Stimulated activated CD8-positive, alpha-beta memory T cell treated with anti-CD3 and anti-CD28 coated beads, Interleukin-2, amount 100 ng/mL, for 1 hour (primary cell): ENCODE measurements at places on chromosomes 12 and 14.

GRCh38 chr12:132074216-132074615, 69.9 kb downstream of the DDX51 start:
- DNase-seq: no peak

DNA sequence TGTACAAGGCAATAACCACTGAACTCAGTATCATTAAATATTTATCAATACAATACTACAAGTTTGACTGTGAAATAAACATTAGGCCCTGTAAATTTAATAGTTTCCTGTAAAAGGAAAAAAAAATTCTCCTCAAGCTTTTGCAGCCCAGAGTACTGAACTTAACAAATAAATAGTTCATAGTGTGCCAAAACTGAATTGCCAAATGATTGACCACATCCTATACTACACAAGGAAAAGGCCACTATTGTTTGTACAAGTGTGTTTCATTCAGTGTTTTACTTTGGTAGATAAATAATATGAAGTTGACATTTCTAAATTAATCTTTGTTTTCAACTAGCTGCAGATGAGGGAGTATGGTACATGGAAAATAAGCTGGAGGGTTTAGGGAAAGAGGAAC, 379.6 kb downstream of the FLRT2 start:
- DNase-seq: no peak

DNA sequence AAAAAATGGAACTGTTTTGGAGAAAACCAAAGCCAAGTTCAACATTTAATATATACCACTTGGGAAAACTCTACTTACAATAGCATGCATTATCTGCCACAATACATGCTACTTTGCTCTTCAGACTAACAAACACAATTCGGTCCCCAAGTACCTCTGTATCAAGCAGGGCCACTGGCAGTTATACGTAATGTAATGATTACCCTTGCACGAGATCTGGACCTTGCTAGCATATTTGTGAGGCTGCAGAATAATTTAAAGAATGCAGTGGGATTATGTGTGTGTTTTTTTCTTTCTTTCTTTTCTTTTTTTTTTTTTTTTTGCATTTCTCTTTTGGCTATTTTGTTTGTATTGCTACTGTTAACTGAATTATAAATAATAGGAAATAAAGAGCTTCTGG, 22.8 kb upstream of the PYGL start:
- no peak for DNase-seq

GRCh38 chr12:80232837-80233236, 133.5 kb downstream of the OTOGL start:
- no peak for DNase-seq

DNA sequence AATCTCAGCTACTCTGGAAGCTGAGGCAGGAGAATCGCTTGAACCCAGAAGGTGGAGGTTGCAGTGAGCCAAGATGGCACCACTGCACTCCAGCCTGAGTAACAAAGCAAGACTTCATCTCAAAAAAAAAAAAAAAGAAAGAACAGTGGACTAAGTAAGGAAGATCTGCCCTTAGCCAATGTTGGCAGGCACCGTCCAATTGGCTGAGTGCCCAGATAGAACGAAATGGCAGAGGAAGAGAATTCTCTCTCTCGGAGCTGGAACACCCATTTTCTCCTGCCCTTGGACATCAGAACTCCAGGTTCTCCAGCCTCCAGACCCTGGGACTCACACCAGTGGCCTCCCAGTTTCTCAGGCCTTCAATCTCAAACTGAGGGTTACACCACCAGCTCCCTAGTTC, 49.9 kb downstream of the ESR2 start:
- DNase-seq: no peak

DNA sequence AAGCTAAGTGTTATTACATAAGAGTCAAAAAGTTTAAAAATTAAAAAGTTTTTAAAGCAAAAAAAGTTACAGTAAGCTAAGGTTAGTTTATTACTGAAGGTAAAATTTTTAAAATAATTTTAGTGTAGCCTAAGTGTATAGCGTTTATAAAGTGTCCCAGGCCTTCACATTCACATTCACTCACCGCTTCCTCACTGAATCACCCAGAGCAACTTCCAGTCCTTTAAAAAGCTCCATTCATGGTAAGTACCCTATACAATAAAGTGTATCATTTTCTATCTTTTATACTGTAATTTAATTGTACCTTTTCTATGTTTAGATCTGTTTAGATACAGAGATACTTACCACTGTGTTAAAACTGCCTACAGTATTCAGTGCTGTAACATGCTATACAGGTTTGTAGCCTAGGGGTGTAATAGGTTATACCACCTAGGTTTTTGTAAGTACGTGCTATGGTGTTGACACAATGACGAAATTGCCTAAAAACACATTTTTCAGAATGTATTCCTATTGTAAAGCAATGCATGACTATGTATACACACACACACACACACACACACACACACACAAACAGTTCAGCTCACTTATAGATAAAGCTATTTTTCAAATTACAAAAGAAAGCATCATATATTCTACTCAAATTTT, 3.7 kb downstream of the CLEC14A start:
- no peak for DNase-seq

- DNase-seq: no peak
Observed at GRCh38 chr12:11701433-11701832, 52.0 kb downstream of the ETV6 start.

- no peak for DNase-seq
Observed at GRCh38 chr12:7032990-7033389, 14.7 kb upstream of the LPCAT3 start.

DNA sequence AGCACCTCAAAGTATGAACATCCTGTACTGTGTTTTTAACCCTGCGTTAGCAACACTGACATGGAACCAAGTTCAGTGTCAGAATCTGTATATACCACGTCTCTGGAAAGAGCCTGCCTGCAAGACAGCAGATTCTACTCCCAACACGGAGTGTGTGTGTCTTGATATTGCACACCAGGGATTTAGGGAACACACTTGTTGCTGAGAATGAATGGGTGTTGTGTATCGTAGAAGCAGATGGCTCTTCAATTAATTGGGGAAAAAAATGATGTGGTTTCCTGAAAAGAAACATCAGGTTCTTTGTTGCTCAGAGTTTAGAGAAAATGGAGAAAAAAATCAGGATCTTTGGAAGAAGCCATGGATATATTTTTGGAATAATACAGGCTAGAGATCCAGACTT, 170.8 kb downstream of the EGLN3 start:
- no peak for DNase-seq

GRCh38 chr14:92459030-92459949, 54.3 kb upstream of the RIN3 start:
- no peak for DNase-seq

GRCh38 chr12:116673681-116674111, 64.2 kb downstream of the SPRING1 start:
- DNase-seq: no peak

DNA sequence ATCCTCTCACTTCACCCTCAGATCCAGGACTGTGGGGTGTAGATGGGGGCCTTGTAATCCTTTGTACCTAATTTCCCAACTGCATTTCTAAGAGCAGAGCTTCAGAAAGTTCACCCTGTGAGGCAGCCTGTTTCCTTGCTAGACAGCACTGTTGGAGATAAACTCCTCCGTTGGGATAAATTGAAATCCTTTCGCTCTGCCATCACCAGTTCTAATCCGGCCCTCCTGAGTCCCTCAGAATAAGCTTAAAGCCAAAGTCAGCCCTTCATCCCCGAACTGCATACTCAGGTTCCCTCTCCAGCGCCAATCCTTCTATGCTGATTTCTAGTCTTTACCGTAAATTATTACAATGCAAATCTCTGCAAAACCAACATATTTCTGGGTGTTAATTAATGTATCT, 114.7 kb downstream of the PRMT8 start:
- no peak for DNase-seq

DNA sequence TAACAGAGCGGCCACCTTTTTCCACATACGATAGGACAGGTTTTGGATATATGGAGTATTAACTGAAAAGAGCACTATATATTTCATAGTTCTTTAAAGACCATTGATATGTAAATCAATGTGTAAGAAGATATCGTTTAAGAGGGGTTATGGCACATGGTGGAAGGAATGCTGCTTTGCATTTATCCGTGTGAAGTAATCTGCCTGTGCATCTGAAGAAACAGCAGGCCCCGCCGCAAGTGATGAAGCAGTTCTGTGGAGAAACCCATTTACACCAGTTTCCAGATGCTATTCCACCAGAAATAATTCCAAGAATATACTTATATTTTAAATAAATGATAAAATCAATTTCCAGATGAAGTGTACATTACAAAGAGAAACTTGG, 72.4 kb downstream of the BICD1 start:
- DNase-seq: no peak

DNA sequence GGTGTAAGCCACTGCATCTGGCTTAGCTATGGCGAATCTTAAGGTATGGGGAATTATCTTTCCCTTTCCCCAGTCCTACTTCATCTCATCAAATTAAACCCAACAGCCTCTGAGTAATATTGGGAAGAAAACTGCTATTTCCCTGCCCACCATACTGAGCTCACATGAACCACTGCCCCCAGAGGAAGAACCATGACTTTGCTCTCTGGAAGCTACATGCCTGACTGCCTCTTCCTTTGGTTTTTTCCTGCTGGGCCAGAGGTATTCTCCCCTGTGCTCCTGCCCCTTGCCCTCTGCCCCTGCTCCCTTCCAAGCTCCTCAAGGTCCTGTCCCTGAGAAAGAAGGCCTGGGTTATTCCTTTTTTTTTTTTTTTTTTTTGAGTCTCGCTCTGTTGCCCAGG, 15.2 kb downstream of the RILPL2 start:
- no peak for DNase-seq

DNA sequence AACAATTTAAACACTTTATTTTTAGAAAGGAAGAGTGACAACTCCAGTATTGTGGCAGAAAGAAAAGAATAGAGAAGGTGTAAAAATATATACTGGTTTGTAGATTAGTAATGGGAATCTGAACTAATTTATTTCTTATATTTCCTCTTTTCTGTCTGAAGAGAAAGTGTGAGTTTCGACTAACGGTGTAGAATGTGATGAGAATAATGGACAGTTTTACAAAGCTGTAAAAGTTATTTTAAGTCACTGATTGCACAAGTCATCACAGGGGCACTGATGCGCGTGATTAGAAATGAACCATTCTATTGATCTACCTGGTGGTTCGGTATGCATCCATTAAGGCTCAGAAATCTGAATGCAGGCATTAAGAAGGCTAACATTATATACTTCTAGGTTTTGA, 158.5 kb upstream of the ATXN7L3B start:
- no peak for DNase-seq

- no peak for DNase-seq
Observed at GRCh38 chr12:130835436-130835835, 3.6 kb downstream of the STX2 start.

GRCh38 chr14:77804592-77804991, 4.7 kb downstream of the ADCK1 start:
- no peak for DNase-seq

- no peak for DNase-seq
Observed at GRCh38 chr12:83261998-83262397, 575.3 kb downstream of the TMTC2 start.

DNA sequence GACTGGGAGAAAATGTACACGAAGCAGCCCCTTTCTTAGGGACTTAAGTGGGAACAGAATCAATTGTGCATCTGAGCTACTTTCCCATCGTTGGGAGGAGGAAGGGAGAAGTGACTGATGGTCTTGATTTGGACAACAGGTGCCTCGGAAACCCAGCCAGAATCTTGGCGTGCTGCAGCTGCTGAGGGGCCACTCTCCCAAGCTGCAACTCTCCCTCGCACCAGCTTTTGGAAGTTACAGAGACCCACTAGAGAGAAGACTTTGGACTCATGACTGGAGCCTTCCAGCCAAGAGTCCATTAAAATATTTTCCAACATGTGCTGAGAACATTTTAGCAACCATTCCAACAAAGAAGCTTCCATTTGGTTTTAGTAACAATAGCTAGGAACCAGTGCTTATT, 52.3 kb downstream of the GNS start:
- DNase-seq: no peak

- no peak for DNase-seq
Observed at GRCh38 chr12:123427036-123427769, 9.3 kb downstream of the RILPL2 start.

GRCh38 chr12:55849616-55850343, 7.0 kb upstream of the MMP19 start:
- no peak for DNase-seq

DNA sequence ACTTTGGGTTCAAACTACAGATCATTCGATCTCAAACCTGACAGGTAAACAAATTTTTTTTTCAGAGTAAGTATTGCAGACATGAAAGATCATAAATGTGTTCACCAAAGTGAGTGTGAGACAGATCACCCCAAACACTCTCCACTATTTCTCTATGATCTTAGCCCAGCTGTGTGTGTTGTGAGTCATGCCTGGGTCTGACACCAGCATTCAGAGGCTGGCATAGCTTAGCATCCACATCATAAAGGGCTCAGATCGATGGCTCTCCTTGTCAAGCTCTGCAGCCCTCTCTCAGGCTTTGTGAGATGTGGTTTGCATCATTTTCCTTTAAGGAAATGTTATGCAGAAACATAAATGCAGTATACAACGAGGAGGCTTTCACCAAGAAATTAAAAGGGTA, 164.9 kb downstream of the ETV6 start:
- DNase-seq: no peak

DNA sequence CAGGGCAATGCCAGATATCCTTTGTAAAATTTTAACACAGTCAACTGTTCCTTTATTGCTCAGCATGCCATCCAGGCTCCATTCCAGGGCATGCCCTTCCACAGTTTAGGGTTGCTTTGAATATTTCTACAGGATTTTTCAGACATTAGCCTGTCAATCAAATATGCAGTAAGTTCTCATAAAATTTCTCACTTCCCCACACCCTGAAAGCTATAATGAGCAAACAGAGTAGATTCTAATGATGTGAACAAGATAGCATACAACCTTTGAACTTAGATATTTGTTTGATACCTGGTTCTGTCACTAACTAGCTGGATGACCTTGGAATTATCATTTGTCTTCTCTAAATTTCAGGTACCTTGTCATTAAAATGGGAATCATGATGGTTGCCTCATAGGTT, 251.2 kb downstream of the SYT1 start:
- DNase-seq: no peak

- DNase-seq: no peak
Observed at GRCh38 chr12:9341260-9341585, 133.0 kb upstream of the PZP start.

DNA sequence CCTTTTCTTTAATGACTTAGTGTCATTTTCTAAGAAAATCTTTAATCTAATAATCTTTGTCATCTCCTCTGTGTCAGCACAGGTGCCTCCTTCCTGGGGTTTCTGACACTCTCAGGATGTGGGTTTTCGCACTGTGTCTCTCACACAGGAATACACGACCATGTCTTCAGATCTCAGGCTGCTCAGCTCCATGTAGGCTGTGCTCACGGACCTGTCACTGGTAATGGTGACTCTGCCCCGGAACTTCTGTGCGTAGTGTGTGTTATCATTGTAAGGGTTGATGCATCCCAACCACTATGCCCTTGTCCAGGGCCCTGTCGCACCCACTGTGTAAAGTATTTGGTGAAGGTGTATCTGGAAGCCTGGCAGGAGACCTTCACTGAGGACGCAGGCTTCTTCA, 647.8 kb downstream of the TMEM121 start:
- peak; percentile 23 for DNase-seq

DNA sequence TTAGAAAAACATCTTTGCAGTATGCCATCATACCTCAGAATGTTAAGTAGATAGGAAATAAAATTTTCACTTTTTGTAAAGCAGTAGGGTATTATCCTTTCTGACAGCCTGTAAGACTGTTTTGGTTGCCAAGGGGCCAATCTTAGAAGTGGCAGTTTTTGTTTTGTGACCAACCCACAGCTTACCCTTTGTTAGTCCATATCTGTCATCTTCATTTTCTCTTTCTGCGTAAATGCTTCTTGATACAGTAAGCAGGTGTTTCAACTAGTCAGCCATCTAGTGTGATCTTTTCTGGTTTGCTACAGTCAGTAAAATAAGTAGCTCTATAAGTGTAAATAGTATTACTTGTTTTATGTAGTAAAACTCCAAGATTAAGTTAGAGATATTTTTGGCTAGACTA, 8.8 kb downstream of the PPM1A start:
- no peak for DNase-seq
